ENCODE measurements at places on chromosomes 5 and 9.

- DNase-seq: no peak
Observed at GRCh38 chr5:19795218-19795617, 192.8 kb downstream of the CDH18 start.

- DNase-seq: no peak
Observed at GRCh38 chr5:158373608-158374395, 514.9 kb upstream of the CLINT1 start.

DNA sequence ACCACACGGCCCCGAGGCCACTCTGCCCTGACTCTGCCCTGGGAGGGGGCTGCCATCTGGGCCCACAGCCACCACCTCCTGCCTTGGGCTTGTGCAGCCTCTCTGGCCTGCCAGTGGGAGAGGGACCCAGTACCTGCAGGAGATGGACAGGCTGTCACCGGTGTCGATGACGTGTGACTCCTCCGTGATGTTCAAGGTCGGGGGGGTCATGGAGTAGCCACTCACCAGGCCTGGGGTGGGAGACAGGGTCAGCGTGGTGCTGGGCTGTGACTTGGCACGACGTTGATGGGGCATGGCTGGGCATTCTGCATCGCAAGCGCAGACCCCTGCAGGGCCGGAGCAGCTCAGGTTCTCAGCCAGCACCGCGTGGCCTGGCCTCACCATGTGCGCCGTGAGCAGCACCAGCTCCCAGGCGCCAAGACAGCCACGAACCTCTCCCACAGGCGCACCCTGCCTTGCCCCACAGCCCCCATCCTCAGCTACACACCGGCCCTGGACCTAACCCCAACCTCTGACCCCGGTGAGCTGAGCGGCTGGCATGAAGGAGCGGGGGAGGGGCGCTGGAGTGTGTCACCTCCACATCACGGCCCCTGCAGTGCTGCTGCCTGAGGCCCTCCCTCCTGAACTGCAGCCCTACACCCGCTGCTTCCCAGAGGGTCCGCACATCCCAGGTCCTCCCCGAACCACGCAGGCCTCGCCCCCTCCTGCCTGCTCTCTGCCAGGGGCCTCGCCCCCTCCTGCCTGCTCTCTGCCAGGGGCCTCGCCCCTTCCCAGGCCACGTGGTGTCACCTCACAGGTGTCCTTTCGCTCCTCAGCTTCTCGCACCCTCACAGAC is 17.6 kb downstream of the FLT4 start:
- no peak for DNase-seq

- DNase-seq: no peak
Observed at GRCh38 chr5:147406636-147407035, 103.2 kb downstream of the DPYSL3 start.

DNA sequence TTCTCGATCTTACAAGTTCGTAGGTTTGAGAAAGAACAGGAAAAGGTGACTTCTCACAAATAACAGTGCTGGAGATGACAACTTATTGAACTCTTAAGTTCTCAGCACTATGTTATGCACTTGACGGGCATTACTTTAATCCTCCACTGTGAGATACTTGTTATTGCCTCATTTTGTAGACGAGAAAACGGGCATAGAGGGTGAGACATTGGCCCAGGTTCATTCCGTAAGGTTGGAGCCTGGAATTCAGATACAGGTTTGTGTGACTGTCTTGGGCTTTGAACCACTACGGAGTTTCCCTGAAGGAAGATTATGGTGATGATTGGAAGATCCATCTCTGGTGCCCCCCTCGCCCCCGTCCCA is 657 bp downstream of the MAT2B start:
- DNase-seq: no peak

DNA sequence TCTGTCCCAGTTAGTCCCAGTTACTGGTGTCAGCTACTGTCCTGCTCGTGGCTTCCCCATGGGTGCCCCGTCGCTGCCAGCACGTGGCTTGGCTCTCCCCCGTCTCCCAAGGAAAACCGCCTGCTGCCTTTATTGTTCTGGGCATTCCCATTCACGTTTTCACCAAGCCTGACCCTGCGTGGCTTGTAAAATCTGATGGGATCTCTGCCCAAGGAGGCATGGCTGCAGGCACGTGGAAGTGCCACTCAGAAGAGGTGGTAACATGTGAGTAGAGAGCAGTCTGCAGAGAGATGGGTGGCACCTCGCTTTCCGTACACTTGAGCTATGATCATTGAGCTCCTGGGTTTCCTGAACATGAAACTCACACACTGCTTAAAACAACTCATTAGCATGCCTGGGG is 429.2 kb upstream of the KLF4 start:
- DNase-seq: no peak

- no peak for DNase-seq
Observed at GRCh38 chr9:120571443-120572257, 8.3 kb downstream of the CDK5RAP2 start.

- DNase-seq: no peak
Observed at GRCh38 chr5:133851521-133851920, 116.9 kb downstream of the C5orf15 start.

GRCh38 chr5:169350759-169351240 is 49.9 kb upstream of the SLIT3 start:
- no peak for DNase-seq

GRCh38 chr9:37408933-37409710 is 13.4 kb upstream of the GRHPR start:
- peak; percentile 99 for DNase-seq

GRCh38 chr5:24280215-24280614 is 364.6 kb downstream of the CDH10 start:
- no peak for DNase-seq

GRCh38 chr9:136470792-136471469 is 11.9 kb downstream of the SEC16A start:
- no peak for DNase-seq

Measured in B cell (primary cell).